ENCODE measurements at places on chromosomes 4 and X.

DNA sequence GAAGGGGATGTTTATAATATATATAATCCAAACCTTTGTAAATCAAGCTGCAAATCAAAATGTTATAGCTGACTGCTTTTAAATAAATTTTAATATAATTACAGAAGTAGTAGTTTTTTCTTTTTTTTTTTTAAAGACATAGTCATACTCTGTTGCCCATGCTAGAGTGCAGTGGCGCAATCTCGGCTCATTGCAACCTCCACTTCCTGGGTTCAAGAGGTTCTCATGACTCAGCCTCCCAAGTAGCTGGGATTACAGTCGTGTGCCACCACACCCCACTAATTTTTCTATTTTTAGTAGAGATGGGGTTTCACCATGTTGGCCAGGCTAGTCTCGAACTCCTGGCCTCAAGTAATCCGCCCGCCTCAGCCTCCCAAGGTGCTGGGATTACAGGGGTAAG, 178.7 kb downstream of the FBXW7 start:
- DNase-seq: no peak

GRCh38 chrX:105173071-105173470, 47.4 kb downstream of the TEX13A start:
- DNase-seq: no peak

DNA sequence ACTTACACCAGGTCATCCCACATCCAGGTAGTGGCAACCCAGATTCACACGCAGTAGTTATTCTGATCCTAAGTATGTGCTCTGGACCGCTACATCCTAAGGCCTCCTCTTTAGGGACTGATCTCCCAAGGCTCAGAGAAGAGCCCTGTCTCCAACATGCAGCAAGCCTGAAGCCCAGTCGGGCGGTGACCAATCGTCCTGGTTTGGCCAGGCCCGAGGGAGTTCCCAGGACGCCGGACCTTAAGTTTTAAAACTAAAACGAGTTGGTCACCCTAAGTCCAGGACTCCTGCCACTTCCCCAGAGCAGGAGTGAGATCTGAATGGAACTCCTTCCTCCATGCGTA, 385 bp downstream of the LYAR start:
- DNase-seq: no peak

- no peak for DNase-seq
These were observed 179.0 kb downstream of the BEND2 start for GRCh38 chrX:18041656-18042055.

GRCh38 chrX:55777596-55777995, 60.0 kb downstream of the RRAGB start:
- no peak for DNase-seq

- no peak for DNase-seq
These were observed 26.3 kb downstream of the CXCL1 start for GRCh38 chr4:73895201-73896175.

DNA sequence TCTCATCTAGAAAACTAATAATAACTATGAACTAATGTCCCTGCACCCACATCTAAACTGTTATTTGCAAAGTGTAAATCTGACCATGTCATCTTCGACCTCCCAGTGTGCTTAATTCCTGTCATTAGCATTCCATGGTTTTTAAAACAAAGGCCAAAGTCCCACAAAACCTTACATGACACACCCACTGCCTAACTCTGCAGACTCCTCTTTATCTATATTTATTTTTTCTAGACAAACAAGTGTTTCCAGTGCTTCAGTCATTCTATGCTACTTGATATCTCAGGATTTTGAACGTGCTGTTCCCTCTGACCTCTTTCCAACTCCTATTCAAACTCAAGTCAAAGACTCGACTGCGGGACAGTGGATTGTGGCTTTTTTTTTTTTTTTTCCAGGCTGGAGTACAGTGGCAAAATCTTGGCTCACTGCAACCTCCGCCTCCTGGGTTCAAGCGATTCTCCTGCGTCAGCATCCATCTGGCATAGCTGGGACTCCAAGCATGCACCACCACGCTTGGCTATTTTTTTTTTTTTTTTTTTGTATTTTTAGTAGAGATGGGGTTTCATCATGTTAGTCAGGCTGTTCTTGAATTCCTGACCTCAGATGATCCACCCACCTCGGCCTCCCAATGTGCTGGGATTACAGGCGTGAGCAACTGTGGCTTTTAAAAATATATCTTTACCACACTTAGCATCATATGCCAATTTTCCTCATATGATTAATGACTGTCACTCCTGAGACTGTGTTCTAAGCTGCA, 1511.0 kb downstream of the ARAP2 start:
- DNase-seq: no peak

GRCh38 chr4:123350191-123350544, 46.4 kb upstream of the SPRY1 start:
- no peak for DNase-seq

- no peak for DNase-seq
These were observed 37.9 kb upstream of the PAPSS1 start for GRCh38 chr4:107757864-107758476.

DNA sequence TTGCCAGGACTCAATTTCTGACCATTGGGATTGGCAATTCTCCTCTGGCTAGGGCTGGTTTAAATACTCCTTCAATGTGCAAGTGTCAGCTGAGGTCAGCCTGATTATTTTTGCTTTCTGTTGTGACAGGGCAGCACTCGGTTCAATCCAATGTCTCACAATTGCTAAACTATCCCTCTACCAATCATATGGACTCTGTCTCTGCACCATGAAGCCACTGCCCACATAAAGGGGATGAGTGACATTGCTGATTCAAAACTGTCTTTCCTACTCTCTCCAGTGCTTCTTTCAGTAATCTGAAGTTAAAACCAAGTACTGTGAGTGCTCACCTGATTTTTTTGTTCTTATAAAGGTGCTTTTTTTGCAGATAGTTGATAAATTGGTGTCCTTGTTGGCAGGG, 1030.7 kb downstream of the GLUD2 start:
- DNase-seq: no peak

DNA sequence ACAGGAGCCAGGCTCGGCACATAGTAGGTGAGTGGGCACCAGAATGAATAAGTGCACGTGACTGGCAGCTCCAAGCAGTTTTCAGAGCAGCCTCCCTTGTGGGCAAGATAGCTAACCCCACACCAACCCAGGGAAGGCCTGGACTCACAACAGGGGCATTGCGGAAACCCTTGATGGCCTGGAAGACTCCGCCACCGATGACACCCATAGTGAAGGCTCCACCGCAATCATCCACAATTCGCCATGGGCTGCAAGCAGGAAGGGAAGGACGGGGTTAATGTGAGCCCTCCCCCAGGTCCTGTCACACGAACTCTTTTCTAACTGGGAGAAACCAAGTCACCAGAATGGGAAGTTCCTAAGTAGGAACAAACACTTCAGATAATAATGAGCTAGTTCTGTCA, 957 bp downstream of the TIMM17B start:
- DNase-seq: no peak

DNA sequence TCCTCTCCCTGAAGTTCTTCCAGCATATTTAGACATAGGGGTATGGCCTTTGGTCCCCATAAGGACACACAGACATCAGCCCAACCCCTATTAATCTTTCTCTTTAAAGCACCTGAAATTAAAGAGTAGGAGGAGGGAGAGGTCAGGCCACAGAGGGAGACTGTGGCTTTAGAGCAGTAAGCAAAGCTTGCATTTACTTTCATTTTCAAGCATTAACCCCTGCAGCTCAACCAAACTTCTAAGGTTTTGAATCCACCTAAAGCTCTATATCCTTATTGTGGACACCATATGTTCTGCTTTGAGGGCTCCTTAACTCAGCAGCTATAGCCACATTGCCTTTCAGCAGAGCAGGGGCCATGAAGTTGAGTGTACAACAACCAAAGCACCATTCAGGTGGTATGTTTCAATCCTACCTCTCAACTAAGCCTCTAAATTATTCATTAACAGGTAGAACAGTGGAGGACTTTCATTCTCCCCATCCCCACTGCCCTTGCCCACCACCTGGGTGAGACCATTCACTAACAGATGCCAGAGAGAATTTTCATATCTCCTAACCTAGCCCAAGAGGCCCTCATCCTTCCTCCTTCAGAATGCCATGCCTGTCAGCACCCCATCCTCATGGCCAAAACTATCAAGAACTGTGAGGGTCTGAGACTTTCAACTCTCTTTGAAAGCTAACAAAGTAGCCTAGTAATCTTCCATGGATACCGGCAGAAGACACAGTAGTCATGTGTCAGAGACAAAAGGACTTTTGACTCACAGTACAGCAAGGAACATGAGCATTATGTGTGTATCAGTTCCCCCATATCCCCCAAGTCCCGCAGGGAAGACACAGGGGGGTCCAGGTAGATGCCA, 20.8 kb downstream of the LIN54 start:
- no peak for DNase-seq

GRCh38 chr4:147984065-147984777, 252.3 kb downstream of the ARHGAP10 start:
- peak; percentile 27 for DNase-seq

- DNase-seq: no peak
These were observed 202.7 kb upstream of the KLF3 start for GRCh38 chr4:38461342-38461741.

- DNase-seq: no peak
These were observed 5.3 kb upstream of the SRPK3 start for GRCh38 chrX:153775293-153776119.

DNA sequence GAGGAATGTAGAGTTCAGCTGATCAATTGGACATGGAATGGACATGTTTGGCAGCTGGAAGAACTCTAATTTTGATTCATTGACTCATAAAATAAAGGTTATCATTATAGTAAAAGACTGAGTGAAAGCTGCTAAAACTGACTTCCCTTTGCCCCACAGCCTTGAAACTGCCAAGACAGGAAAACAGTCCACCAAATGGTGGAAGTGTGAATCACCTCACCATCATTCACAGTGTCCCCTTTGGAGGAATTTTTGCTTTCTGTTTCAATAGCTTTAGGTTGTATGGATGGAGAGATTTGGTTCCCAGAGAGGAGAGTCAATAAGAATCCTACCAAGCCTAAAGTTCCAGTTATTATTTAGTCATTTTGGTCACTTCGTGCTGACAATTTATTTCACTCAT, 20.8 kb upstream of the FREM3 start:
- DNase-seq: no peak

DNA sequence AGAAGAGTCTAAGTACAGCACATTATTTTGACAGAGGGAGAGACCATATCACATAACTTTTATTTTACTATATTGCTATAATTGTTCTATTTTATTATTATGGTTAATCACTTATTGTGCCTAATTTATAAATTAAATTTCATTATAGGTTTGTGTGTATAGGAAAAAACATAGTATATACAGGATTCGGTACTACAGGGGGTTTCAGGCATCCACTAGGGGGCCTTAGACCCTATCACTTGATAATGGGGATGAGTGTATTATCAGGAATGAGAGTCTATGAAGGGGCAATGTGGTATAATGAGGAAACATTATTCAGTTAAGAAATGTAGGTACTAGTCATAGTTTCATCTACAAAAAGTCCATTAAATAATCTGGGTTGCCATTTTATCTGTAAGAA, 833.1 kb downstream of the C4orf33 start:
- DNase-seq: no peak

DNA sequence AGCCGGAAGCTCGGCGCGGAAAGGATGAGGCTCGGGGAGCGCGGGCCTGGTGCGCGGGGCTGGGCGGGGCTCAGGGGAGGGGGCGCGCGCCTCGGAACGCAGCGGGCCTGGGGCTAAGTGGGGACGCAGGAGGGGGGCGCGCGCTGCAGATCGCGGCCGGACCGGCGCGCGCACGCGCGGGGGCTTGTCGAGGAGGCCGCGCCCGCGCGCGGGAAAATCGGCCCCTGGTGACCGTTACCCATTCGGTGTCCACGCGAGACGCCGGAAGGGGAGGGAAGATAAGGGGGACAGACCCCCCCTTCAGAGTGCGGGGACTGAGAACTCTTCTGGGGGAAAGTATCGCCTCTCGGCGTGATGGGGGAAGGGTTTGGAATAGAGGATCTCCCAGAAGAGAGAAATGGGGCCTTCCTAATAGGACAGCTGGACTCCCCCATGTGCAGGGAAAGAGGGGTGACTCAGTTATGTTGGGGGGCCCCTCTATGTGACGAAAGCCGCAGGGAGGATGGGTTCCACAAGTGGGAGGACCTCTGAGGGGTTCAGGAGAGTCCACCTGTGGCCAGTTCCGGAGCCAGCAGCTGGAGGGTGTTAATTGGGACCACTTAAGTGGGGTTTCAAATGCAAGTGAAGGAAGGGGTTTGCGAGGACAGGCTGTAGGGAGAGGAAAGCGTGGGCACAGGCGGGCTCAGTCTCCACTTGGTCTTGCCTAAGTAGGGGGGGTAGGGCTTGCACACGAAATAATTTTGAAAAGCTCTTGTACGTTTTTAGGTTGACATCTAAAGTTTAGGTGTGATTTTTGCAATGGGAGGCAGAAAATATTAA, 584 bp downstream of the SUV39H1 start:
- peak; percentile 35 for DNase-seq
